ENCODE measurements at places on chromosomes 2 and 18.

- DNase-seq = no peak
Observed at GRCh38 chr2:110816404-110817365, 84.3 kb downstream of the ACOXL start.

DNA sequence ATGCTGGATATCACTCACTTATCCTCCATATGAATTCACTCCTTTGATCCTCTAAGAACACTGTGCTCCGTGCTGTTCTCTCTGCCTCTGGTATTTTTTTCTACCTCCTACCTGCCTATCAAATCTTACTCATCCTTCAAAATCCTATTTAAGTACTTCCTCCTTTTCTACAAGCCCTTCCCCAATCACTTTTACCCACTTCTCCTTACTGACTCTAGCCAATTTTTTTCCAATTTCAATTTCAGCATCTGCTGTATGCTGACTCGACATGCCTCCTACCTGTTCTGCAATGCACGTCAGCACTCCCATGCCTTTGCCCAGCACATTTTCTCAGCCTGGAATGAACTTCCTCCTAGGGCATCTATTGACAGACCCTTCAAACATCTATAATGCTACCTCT is 37.3 kb upstream of the LNPK start:
- DNase-seq = peak; percentile 7

DNA sequence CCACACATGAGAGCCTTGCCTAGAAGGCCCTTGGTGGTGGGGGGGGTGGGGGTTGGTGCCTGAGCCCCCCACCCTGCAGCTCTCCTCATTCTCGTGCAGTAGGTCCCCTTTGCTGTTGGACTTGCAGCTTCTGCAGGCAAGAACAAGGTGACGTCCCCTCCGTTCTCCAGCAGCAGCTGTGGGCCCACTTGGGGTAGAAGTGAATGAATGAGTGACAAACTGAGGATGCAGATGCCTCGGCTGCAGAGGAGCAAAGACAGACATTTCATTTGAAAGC is 88.6 kb upstream of the CTDP1 start:
- no peak for DNase-seq

DNA sequence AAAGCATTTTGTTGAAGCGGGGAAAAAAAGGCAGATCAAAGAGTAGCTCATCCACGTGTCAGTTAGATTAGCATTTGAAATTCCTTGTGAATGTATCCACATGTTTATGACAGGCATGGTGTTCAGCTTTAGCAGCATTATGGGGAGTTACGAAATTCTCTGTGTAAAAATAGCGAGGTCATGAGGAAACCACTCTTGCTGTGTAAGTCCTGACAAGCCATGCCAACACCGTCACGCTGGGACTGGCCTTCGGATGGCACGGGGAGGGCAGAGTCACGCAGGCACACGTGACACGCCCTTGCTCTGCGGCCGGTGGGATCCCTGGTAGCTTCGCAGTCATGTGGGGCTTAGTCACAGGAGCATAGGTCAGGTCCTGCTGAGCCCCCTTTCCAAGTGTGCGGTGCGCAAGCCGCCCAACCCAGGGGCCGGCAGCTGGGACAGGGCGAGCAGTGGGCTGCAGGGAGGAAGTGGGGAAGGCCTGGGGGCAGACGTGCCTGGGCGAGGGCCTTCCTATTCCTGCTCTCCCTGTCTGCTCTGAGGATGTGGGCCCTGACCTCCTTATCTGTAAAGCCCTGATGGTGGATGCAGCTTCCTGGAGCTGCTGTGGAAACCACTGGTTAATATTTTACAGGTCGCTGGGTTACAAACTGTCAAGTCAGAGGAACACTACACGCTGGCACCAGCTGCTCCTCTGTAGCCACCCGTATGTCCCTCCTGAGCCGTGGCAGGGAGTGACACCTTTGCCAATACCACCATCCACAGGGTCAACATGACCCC is 18.0 kb downstream of the MBP start:
- DNase-seq = peak; percentile 98

DNA sequence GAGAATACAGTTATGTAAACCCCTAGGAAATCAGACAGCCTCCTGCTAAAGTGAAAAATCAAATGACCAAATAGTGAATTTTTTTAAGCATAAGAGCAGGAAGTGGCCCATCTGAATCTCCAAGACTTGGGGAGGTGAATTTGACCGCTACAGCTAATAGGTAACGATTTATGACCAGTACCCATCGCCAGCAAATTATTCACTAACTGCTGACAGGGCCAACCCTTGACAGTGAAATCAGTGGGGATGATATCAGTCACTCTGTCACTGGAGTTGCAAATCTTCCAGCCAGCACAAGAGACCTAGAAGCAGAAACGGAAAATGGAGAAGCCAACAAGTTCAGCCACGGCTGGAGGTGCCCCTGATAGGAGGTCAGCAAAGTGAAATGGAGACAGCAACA is 164.3 kb upstream of the PIK3C3 start:
- no peak for DNase-seq

GRCh38 chr18:50737127-50737526 is 82.7 kb downstream of the MRO start:
- no peak for DNase-seq

DNA sequence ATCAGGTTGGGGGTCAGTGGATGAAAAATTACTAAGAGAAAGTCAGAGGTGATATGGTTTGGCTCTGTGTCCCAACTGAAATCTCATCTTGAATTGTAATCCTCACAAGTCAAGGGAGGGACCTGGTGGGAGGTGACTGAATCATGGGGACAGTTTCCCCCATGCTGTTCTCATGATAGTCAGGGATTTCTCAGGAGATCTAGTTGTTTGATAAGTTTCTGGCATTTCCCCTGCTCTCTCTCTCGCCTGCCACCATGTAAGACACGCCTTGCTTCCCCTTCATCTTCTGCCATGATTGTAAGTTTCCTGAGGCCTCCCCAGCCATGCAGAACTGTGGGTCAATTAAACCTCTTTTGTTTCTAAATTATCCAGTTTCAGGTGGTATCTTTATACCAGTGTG is 945.8 kb upstream of the CRIM1 start:
- DNase-seq = no peak

DNA sequence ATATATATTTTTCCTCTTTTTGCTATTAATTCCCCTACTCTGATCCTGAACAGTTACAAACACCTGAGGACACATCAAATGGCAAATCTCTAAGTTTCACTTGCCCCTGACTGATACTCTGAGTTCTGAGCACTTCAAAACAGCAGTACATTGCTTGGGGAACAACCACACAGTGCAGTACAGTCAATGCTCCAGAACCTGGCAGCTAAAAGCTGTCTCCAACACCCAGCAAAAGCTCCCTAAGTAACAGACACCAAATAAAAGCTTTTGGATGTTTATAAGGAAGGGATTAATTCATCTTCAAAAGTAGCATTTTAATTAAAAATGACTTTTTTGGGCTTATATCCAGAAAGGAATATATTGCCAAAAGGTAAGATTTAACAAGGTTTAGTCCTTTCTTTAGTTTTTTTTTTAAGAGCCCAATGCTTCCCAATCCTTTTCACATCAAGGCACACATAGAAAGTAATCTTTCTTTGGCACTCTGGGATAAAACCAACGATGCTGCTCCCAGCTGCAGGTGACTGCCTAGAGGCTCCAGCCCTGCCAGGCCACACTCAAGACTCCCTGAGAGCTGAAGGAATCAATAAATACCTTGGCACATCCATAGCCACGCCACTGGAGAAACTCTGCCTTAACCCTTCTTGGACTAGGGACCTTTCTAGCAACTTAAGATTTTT is 164.9 kb upstream of the ZFP36L2 start:
- DNase-seq = no peak

DNA sequence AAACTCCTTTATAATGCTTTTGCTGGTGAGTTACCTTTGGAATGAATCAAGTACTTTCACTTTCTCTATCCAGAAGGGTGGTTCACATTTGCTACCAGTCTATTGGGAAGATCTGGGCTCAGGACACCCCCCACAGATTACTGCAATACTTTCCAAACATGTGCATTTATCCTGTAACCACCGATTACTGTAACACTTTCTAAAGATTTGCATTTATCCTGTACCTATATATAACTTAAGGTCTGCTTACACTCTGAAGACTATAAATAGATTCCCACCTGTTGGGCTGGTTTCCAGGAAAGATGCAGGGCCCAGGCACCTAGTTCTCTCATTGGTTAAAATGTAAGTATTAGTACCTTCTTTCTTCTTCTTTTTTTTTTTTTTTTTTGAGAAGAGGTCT is 113.0 kb upstream of the NEDD4L start:
- DNase-seq = no peak

GRCh38 chr2:10659898-10660568 is 29.7 kb downstream of the NOL10 start:
- DNase-seq = peak; percentile 54

DNA sequence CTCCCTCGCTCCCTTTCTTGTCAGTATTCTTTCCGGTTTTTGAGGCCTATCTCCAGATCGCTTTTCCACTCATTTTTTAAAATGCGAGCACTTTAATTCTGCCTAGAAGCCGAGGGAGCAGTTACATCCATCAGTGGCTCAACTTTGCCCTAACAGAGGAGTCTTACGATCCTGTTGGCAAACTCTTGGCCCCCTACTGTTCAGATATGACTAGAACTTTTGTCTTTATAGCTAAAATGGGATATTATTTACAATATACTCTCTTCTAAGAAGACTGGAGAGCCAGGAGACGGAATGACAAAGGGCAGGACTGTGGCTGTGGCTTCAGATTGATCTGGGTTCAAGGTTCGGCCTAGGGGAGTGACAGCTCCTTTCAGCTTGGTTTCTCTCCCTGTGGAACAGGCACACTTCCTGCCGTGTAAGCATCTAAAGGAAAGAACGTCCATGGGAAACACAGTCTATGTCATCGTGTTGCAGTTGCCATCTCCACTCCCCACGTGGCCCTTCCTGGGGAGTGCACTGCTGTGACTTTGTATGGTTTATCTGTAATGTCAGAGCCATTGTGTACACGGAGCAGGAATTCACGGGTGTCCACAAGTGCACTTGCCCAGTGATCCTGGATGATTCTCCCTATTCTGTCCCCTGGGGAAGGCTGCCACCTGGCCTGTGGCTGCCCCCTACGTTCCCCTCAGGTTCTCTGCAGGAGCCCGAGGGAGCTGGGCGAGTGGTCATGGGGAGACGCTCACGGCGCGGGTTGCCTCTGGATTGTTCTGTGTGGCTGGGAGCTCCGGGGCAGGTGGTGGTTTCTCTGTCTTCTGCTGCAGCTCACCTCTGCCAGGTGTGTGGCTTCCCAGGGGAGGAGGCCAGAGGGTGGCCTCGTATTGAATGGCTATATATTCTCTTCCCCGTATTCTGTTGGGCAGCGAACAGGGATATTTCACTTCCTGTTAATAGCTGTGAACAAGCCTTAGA is 222.0 kb downstream of the LDLRAD4 start:
- no peak for DNase-seq

DNA sequence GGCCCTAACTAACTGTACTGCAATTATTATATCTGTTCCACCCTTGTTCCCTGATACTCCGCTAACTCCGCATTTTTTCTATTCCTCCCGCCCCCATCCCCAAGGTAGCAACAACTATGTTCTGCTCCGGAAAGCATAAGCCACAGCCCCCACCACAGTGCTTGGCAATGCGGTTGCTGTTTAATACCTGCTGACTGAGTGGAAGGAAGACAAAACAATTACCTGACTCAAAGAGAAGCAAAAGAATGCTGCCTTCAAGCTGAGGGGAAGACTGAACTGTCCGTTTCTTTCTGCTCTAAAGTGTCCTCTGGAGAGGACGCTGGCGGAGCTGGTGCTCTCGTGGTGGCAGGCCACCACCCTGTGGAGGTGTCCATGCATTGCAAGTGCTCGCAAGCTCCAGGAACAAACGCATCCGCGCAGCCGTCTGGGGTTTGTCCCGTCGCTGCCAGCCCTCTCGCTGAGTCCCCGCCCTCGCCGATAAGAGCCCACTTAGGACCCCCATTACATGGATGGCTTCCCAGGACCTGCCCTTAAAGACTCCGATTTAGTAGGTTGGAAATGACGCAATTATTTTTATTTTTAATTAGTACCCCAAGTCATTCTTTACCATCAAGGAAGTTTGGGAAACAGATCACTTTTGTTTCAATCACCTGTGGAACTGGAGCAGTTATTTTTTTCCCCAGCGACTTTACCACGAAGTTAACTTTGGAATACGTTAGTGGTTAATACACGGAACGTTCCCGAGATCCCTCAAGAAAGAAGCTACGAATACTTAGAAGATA is 1.6 kb upstream of the MYL12A start:
- peak; percentile 96 for DNase-seq

DNA sequence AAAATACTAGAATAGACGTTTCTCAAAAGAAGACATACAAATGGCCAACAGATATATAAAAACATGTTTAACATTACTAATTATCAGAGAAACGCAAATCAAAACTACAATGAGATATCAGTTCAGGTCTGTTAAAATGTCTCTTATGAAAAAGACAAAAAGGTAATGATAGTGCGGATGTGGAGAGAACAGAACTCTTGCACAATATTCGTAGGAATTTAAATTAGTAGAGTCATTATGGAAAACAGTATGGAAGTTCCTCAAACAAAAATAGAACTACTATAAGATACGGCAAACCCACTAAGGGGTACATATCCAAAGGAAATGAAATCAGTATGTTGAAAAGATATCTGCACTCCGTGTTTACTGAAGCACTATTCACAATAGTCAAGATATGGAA is 167.5 kb upstream of the CWC22 start:
- no peak for DNase-seq

GRCh38 chr2:96225016-96225533 is 16.4 kb upstream of the STARD7 start:
- DNase-seq = peak; percentile 74

GRCh38 chr2:105782646-105783045 is 37.9 kb downstream of the NCK2 start:
- DNase-seq = no peak

DNA sequence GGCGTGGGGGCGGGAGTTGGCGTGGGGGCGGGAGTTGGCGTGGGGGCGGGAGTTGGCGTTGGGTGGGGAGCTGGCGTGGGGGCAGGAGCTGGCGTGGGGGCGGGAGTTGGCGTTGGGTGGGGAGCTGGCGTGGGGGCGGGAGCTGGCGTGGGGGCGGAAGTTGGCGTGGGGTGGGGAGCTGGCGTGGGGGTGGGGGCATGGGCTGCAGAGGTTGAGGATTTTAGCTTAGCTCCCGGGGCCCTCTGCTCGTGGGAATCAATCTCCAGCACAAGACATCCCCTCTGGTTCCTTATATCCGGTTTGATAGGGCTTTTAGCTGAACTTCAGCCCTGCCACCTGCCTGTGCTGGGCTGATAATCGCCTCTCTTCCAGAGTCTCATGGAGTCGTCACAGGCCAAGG is 177.0 kb downstream of the LDLRAD4 start:
- peak; percentile 58 for DNase-seq

DNA sequence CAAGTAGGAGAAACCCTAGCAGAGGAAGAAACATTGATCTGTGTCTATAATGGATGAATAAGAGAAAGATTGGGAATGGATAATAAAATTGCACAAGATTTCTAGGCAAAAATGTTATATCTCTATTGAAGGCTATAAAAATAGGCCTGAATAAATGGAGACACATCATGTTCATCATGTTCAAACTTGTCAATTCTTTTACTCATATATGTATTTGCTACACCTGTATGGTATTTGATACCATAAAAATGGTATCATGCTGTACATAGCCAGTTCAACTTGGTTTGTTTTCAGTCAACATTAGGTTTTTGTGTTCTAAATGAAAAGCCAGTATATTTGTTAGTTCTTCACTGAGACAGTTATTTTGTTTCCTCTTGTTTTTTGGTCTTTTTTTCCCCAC is 132.2 kb upstream of the RNF152 start:
- DNase-seq = no peak

- DNase-seq = peak; percentile 55
Observed at GRCh38 chr2:70887550-70888246, 48.0 kb upstream of the ATP6V1B1 start.
